Activated CD8-positive, alpha-beta T cell treated with anti-CD3 and anti-CD28 coated beads for 36 hours (primary cell): ENCODE measurements at places on chromosomes 1 and 21. TPM values are rescaled to one million over a fixed set of nuclear protein-coding genes. Genes with fewer than 3 reads are reported as not detected.

Gene CD52
- 344 TPM for total RNA-seq

Gene IL20
- not detected for total RNA-seq

Gene RAB7B
- not detected for total RNA-seq

Gene SKI
- 27.5 TPM for total RNA-seq

Gene C1orf185
- not detected for total RNA-seq

Gene PTGER3
- not detected for total RNA-seq

Gene SLC22A15
- total RNA-seq: 0.07 TPM

Gene CGN
- 1.7 TPM for total RNA-seq

Gene PLA2G2A
- total RNA-seq: not detected

Gene LCE1B
- not detected for total RNA-seq

Gene GBP5
- total RNA-seq: 174 TPM

Gene OR14K1
- not detected for total RNA-seq

Gene TEX38
- not detected for total RNA-seq

Gene JAM2
- total RNA-seq: 1.5 TPM

Gene DRAXIN
- 0.18 TPM for total RNA-seq

Gene PKP1
- total RNA-seq: not detected

Gene TSPEAR
- not detected for total RNA-seq

Gene BNIPL
- 0.54 TPM for total RNA-seq

Gene FRRS1
- total RNA-seq: 4.2 TPM

Gene ATAD3A
- total RNA-seq: 61.7 TPM

Gene SPRR2B
- not detected for total RNA-seq

Gene PROX1
- total RNA-seq: not detected

Gene SHISAL2A
- total RNA-seq: 16.2 TPM

Gene NR5A2
- total RNA-seq: not detected

Gene HHIPL2
- total RNA-seq: not detected

Gene PTGFRN
- 8.4 TPM for total RNA-seq

Gene CHI3L1
- not detected for total RNA-seq

Gene OR2T33
- total RNA-seq: not detected

Gene NBPF6
- not detected for total RNA-seq

Gene RHBG
- not detected for total RNA-seq

Gene PWP2
- total RNA-seq: 9.3 TPM

Gene SLC19A1
- total RNA-seq: 40.1 TPM

Gene C1orf146
- not detected for total RNA-seq

Gene ADORA1
- not detected for total RNA-seq

Gene GABRD
- total RNA-seq: not detected

Gene PRDM16
- total RNA-seq: 0.49 TPM

Gene SLC30A10
- not detected for total RNA-seq

Gene OR10J1
- total RNA-seq: not detected

Gene CLCA4
- not detected for total RNA-seq

Gene S100A12
- not detected for total RNA-seq
